T-helper 9 cell (primary cell): ENCODE measurements at places on chromosomes 6 and 20.

DNA sequence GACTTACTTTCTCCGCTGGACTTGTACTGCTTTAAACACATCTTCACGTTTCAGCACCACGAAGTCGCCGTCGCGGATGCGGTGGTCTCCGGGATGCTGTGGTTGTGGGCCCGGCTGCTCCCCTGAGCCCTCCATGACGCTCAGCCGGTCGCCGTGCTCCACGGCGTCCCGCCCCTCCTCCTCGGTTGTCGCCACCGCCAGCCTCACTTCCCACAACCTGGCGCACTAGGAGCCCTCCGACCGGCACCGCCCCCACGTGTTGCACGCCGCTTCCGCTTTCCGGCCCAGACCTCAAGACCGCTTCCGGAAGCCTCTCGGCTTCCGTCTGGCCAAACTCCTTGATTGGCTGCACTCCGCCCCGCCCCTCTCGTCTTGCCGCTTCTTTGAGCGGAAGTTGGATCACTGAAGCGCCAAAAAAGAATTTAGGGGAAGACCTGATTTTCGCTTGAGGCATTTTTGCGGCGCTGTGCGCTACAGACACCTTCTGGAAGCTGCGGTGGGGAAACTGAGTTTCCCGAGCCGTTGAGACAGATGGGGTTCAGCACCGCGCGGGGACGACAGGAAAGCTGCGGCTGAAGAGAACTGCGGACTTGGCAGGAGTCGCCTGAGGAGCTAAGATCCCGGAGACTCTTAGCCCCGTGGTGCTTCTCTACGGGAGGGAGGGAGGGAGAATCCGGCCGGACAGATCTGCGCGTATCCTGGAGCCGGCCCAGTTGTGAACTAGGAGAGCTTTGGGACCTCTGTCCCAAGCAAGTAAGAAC lies at the start of the genes MCM8 and TRMT6:
Gene MCM8, plus strand, starts transcription at position 382 of the 761 bp plus-strand sequence. CDS start 1,364 bp downstream, outside the sequence.
Gene TRMT6, minus strand, starts transcription at position 263 of the 761 bp plus-strand sequence. Its CDS starts 128 bp downstream, at position 135.
- DNase-seq, result peak; percentile 93

DNA sequence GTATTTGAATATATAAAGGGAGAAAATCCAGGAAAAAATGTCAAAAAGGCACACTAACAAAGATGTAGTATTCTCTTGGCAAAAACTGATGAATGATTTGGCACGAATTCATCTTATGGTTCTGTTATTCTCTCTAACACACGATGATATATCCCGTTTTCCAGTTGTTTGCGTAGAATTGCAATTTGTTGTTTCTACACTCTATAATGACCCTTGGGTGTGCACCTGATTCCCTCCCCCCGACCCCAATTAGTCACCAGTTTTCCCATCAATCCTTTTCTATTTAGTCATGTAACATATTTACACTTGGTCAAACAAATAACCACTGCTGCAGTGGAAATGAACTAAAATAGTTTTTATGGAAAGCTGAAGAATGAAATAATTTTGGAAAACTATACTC lies 1.5 kb upstream of the ARID1B start:
- DNase-seq, result no peak

GRCh38 chr20:2829376-2829775 lies 11.1 kb downstream of the PCED1A start:
- no peak for DNase-seq

DNA sequence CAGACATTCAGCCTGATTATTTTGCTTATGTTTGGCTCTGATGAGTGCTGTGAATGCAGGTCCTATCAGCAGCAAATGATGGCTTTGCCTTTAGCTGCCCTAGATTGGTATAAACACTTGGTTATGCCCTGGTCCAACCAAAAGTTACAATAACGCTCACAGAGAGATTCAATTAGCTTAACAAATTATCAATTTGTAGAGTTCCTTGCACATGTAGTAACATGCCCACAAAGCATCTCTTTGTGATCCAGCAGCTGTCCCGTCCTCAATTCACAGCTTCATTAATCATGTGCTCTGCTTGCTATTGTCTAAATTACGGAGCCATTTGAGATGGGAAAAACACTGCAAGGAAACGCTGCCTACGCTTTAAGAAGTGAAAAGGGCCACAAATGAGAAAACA lies 457.9 kb downstream of the HDGFL1 start:
- DNase-seq, result no peak

DNA sequence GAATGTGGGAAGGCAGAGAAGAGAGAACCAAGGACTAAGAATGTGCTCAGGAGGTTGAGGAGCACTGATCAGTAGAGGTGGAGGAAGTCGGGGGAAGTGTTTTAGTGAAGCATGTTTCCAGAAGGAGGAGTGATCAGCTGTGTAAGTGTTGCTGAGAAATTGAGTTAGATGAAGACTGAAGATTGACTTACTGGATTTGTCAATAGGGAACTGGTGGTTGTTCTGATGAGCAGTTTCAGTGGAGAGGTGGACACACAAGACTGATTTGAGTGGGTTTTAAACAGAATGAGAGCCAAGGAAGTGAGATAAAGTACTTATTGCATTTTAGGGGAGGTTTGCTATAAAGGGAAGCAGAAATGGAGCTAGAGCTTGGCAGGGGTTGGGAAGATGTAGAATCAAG lies 182.6 kb downstream of the CDKAL1 start:
- no peak for DNase-seq

- DNase-seq, result no peak
Observed at GRCh38 chr6:33589731-33590530, 9.9 kb upstream of the BAK1 start.

DNA sequence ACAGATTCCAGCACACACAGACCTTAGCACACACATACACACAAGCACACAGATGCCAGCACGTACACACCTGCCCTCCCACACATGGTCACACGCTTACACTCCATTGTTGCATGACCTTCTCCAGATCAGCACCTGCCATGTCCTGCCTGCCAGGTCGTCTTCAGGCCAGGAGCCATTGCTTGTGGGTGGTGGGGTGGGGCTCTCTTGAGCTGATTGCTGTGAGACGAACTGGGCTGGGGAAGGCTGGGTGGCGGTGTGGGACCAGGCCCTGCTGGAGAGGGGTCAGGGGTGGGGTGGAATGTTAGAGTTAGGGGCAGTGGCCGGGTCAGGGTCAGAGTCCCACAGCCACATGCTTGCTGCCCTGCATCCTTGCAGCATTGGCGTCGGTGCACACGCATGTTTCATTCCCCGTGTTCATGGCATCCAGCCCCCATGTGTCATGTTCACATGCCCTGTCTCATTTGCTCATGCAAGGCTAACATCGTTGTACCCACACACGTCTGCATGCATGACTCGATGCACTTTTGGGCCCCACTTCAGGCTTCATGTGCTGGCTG lies 6.5 kb upstream of the NPBWR2 start:
- DNase-seq, result no peak
